ENCODE measurements at places on chromosomes 11 and 22.

GRCh38 chr11:86800076-86800959 is at the start of gene PRSS23:
Gene PRSS23, plus strand, starts transcription at chr11:86800542. Its CDS starts 7,102 bp downstream, at chr11:86807644.
- no peak for DNase-seq

DNA sequence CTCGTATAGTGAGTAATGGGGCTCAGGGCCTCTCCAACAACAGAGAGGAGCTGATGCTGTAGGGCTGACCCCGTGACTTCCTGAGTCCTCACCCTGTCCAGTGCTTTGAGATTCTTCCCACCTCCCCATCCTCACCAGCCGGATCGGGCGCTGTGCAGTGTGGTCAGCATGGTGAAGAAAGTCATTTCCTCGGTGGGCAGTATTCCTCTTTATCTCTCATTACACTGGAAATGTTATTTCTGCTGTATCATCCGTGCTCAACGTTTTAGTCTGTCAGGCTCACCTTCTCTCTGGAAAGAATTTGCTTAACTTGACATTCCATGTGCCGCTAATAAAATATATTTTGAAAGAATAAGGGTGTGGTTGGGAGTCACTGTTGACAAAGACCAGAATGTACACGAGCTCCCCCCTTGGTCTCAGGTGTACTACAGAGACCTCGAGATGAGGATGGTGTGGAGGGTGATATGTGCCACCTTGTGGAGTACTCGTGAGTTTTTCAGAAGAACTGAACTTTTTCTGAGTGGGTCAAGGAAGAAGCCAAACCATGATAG is 25.7 kb upstream of the SCGB1A1 start:
- no peak for DNase-seq

DNA sequence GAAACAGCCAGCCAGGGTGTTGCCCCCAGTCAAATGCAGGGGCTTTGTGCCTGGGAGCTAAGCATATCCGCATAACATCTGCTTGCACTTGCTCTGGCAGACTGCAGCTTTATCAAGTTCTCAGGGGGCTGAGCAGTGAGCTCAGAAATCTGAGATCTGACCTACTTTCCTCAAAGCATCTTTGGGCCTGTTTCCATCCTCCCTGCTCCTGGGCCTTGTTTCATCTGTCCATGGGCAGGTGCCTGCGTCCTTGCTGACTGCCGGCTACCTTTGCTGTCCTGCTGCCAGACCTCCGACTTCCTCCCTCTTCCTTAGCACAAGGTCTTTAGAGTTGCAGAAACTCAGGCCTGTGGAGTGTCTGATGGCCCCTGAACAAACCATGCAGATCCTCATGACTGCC is 131.2 kb upstream of the B3GAT1 start:
- no peak for DNase-seq

DNA sequence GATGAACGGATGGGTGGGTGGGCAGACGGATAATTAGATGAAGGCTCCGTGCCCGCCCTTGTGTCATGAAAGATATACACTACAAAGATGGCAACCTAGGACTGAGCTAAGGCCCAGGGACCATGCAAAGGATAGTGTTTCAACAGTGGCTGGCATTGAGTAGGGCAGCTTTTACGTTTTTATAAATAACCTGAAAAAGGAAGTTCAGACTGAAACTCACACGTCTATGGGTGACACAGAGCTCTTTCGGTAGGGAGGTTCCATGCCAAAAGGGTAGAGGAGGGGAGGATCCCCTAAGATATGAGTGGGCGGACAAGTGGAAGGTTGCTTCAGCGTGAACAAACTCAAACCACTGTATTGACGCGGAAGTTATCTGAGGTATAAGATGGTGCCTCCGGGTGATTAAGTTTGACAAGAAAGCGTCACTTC is 90.5 kb downstream of the UBASH3B start:
- no peak for DNase-seq

DNA sequence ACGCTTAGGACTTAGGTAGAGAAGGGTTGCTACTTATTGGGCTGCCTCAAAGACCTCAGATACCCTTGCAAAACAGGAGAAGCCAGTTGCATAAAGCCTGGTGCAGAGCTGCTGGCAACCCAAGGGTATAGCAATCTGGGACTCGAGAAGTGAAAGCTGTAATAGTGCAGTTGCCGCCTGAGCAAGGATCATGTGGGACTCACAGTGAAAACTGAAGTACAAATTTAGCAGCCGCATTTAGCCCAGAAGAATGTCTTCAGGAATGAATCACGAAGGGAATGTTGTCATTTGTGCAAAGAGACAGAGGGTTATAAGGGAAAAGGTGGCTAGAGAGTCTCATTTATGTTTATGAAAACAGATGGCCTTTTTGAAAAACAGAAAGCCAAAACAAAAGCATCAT is 267.2 kb downstream of the TENM4 start:
- no peak for DNase-seq

- no peak for DNase-seq
These were observed 3.7 kb downstream of the MIAT start for GRCh38 chr22:26660961-26661578.

DNA sequence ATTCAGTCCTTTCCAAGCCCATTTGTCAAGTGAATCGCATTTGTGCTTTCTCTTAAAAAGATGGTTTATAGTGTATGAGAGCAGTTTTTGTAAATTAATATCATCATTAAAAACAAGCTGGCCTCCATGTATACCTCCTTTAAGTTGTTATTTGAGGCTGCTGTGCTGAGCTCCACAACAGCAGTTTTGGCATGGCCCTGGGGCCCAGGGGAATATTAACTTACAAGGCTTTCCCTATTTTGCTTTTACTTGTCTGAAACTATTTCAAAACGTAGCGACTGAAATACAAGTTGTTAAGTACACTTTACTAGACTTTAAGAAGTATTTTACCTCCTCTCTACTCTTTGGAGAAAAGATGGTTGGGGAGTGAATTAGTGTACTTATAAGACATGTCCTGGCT is 4.9 kb upstream of the BARX2 start:
- no peak for DNase-seq

- DNase-seq: no peak
These were observed 235.9 kb upstream of the NARS2 start for GRCh38 chr11:78810559-78811009.

- no peak for DNase-seq
These were observed 29.0 kb downstream of the SGSM1 start for GRCh38 chr22:24834845-24835570.

GRCh38 chr11:1547467-1548098 is 24.5 kb downstream of the DUSP8 start:
- no peak for DNase-seq

DNA sequence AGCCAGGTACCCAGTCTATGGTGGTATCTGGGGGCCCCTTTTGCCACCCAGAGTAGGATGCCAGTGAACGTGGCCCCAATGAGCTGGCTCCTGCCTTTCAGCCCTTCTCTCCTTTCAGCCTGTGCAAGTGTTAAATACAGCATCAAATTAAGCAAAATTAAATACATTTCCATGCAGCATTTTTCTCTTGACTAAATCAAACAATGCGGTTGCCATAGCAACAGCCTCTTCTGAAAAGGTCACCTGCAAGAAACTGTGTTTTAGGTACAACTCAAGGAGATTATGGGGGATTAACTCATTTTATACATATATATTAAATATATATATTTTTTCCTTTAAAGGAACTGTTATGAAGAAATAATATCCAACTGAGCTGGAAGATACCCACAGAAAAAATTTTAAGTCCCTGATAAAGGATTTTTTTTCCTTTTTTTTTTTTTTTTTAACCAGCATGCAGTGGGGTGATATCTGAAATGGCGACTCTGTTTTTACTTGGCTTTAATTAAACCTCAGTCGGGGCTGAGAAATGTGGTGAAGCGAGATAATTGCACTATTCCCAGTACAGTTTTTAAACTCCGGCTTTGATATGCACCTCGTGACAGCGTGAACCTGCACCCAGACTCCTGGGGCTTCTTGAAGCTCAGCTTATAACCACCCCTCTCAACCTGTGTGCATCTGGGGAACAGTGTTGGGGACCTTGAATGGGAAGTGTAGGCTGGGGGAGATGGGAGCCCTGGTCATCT is 115.3 kb downstream of the PKNOX2 start:
- no peak for DNase-seq

- no peak for DNase-seq
These were observed 22.3 kb downstream of the TTLL1 start for GRCh38 chr22:43066844-43067385.

GRCh38 chr22:36218648-36219193 is 17.1 kb upstream of the APOL4 start:
- no peak for DNase-seq

DNA sequence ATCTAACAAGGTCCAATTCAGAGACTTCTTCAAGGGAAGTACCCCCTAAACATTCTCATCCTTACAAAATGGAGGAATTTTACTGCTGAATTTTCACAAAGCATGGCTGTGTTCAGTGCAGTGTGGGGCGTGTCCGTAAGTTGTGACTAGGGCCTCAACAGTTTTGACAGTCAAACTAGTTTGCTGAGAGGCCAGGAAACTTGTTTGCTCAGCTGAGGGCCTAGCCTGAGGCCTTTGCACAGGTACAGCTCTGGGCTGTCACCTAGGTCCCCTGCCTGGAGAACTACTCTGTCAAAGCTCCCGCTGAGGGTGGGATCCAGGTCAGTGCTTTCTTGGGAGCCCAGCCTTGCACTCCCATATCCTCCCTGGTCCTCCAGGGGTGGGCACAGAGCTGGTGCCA is 27.9 kb downstream of the TCP11L1 start:
- no peak for DNase-seq

DNA sequence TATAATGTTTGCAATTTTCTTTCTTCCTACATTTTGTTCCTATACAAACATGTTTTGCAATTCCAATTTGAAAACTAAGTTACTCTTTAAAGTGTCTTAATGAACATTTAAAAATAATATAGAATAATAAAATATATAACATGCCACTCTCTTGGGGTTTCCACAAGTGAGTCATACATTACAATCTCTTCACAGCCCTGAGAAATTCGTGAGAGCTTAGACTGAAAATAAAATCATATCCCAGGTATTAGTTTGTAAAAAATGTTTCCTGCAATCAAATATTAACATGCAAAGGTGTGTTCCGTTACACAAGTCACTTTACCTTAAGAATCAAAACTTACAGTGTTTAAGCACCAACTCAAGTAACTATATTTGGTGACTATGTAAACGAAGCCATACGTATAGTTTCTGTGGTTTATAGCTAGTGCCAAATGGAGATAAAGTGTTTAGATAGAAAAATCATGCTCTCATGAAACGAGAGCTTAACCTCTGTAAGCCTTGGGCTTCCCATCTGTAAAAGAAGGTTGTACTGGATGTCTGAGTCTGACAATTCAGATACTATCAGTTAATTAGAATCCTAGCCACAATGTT is 253.6 kb upstream of the ANO3 start:
- DNase-seq: no peak

GRCh38 chr11:36385121-36385970 is 89.3 kb downstream of the PRR5L start:
- DNase-seq: no peak

DNA sequence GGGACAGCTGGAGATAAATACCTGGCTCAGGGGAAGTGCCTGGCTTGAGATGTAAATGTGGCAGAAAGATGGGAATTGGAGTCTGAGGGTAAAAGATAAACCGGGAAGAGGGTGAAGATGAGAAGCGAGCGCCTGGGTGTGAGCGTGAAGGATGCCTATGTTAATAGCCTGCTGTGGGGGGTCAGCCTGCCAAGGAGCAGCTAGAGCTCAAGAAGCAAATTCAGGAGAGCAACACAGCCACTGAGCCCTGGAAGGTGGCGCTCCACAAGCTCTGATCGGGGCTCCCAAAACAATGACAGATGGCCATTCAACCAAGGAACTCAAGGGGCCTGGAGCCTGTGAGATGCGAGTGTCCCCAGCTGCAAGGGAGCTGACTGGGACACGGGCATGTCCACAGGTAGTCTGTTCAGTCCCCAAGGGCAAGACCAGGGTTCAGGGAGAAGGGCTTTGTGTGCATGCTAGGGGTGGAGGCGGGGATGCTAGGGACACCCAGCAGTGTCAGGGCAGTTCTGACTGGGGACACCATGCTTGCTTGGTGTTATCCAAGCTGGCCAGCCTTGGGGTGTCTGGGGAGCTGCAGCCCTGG is 2.8 kb downstream of the GSC2 start:
- no peak for DNase-seq

GRCh38 chr22:26542831-26543230 is 30.6 kb upstream of the TFIP11 start:
- DNase-seq: no peak

DNA sequence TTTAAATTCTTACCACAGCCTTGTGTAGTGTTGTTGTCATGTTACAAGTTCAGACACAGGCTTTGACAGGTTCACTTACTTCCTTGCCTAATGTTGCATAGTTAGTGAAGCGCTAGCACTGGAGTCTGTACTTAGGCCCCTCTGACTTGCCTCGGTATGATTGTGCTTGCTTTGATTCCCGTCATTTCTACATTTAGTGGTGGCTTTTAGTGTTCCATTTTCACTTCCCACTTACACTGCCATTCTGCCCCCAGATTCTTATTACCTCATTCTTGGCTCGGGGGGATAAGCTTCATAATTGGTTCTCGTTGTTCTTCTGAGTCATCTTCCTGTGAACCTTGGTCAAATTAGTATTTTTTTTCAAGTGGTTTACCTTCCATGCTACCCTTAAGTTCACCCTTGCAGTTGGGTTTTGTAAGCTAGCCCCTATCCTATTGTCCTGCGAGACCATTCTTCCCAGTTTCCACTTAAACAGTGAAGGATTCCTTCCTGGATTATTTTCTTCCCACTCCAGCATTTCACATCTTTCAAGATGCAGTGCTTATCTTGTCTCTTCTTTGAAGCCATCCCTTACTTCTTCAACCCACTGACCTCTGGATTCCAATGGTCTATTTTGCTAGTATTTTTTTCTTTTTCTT is 68.7 kb downstream of the DDX10 start:
- no peak for DNase-seq

GRCh38 chr11:91792779-91793262 is 431.8 kb upstream of the FAT3 start:
- no peak for DNase-seq

DNA sequence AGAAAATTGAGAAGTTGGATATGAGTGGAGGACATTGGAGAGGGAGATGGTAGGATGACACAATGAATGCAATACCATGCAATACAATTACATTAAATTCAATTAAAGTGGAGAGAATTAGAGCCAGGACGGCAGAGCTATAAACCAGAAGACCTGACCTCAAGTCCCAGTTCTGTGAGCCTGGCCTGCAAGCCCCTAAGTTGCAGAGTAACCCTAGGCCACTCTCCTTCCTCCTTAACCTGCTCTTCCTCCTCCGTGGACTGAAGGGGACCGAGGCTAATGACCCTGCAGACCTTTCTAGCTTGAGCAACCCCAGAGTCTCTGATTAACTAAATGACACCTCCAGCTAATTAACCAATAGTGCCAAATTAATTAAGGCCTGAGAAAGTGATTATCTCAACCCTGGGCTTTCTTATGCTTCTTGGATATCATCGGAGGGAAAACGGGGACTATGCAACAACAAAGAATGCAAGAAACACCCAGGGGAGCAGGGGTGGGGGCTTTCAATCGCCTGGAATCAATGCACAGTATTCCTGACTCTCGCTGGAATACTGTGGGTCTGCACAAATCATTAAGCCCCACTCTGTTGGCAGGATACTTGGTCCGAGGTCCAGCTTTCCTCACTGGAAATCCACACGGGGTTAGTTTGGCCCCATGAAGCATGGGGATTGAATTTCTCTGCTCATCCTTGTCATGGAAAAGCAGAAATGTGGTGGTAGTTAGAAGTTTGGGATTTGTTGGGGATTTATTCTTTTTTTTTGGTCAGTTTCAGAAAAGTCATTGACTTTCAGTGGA is 548.3 kb downstream of the MN1 start:
- DNase-seq: no peak
